Activated CD4-positive, CD25-positive, alpha-beta regulatory T cell (primary cell): ENCODE measurements at places on chromosomes 4 and X.

- DNase-seq: no peak
Measured at GRCh38 chr4:40530961-40531635, 98.6 kb downstream of the RBM47 start.

GRCh38 chrX:49273181-49273727 lies 3.7 kb downstream of the PPP1R3F start:
- DNase-seq: peak; percentile 13

- DNase-seq: no peak
Measured at GRCh38 chr4:1215141-1216075, 33.5 kb downstream of the CTBP1 start.

GRCh38 chr4:26227601-26228229 lies 93.1 kb upstream of the RBPJ start:
- DNase-seq: no peak

DNA sequence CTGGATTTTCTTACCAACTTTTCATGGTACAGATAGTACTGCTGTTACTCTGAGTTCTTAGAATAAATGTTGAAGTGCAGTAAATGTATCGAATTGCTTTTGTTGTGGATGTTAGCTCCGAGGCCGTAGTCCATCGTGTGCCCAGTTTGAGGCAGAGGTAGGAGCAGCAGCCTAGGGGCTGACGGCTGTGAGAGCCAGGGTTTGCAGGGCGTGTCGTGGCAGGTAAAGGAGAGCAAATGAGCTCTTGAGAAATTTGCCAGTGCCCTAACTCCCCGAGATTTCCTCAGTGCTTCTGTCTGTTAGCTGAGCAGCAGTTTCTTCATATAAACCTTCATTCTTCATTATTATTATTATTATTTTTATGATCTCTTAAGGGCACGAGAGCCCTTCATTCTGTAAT lies 21.6 kb downstream of the PRIMPOL start:
- no peak for DNase-seq

DNA sequence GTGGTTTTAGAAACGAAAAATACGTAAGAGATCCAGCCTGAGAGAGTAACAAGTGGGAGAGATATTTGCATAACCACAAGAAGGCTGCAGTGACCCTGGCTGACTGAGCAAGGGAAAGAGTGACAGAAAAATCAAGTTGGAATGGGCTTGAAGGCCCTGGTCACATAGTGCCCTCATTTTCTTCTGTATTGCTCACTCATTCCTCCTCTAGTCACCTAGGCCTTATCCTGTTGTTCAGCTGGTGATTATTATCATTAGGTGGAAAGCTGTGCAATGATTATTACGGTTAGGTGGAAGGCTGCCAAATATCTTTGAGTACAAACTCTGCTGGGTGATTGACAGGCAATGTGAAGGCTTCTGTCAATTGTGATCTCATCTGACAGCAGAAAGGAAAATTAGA lies 2384.1 kb downstream of the PCDH7 start:
- no peak for DNase-seq

DNA sequence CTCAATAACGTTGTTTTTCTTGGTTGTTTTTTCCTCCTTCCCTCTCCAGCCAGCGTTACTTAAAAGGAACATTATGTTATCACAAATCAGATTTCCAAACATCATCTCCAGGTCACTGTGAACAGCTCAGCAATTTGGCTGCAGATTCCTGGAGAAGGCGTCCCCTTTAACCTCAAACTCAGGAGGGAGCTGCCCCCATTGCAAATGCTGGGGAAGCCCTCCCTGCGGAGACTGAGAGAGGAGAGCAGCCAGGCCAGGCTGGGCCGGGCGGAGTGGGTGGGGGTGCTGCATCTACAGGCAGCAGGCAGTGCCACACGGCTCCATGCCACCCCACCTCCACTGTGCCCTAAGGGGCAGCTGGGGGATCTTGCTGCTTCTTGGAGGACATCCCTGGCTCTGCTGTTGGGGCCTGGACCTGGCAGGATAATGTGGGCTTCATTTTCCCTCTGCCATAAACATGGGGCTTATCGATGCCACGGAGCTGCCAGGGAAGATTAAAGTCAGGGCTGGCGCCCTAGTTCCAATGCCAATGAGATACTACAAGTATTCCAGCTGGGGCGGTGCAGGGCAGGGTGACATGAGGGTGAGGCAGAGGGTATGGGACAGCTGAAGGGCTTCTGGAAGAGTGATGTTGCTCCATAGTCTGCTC lies 148.8 kb downstream of the PJA1 start:
- no peak for DNase-seq

- no peak for DNase-seq
Measured at GRCh38 chr4:176359590-176359989, 39.8 kb downstream of the SPCS3 start.

GRCh38 chr4:143586080-143586479 lies 72.6 kb downstream of the SMARCA5 start:
- no peak for DNase-seq

GRCh38 chr4:185127021-185127925 lies 15.8 kb upstream of the SLC25A4 start:
- no peak for DNase-seq

DNA sequence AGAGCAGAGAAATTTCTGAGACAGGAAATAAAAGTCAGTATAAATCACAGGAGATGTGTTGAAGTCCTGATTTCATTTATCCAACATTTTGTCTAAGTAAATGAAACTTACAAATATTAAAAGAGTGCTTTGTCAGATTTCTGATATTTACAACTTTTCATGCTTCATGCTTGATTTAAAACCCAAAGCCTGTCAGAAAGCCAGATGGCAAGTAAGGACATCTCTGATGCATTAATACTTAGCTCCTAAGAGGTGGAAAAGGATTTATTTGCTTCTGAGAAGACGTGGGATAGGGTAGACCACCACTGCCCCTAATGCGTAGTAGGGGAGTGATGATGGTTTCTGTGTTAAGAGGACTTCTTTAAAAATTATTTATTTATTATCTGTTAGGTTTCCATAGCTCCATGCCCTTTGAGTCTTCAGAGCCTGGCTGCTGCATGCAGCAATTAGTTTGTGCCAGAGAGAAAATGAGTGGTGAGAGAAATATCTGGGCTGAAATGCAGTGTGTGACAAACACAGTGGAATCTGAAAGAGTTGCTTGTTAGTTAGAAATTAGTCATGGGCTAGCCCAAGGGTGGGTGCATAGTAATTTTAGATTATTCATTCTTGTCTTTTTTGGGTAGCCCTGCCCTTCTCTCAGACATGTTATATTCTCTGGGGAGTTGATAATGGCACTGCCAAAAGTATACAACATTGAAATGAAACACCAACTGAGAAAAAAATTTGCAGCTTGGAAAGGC lies 333.8 kb downstream of the C4orf33 start:
- no peak for DNase-seq

- no peak for DNase-seq
Measured at GRCh38 chr4:145740806-145741205, 60.9 kb downstream of the C4orf51 start.

DNA sequence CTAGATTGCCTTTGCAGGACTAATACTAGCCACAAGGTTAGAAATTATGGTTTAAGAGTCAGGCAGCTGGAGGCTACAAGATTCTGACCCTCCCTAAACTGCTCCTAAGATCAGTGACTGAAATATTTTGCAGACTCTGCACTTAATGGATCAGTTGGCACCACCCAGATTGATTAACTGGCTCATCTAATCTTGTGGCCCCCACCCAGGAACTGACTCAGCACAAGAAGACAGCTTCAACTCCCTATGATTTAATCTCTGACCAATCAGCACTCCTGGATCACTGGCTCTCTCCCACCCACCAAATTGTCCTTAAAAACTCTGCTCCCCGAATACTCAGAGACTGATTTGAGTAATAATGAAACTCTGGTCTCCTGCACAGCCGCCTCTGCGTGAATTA lies 145.4 kb upstream of the LCORL start:
- DNase-seq: no peak

DNA sequence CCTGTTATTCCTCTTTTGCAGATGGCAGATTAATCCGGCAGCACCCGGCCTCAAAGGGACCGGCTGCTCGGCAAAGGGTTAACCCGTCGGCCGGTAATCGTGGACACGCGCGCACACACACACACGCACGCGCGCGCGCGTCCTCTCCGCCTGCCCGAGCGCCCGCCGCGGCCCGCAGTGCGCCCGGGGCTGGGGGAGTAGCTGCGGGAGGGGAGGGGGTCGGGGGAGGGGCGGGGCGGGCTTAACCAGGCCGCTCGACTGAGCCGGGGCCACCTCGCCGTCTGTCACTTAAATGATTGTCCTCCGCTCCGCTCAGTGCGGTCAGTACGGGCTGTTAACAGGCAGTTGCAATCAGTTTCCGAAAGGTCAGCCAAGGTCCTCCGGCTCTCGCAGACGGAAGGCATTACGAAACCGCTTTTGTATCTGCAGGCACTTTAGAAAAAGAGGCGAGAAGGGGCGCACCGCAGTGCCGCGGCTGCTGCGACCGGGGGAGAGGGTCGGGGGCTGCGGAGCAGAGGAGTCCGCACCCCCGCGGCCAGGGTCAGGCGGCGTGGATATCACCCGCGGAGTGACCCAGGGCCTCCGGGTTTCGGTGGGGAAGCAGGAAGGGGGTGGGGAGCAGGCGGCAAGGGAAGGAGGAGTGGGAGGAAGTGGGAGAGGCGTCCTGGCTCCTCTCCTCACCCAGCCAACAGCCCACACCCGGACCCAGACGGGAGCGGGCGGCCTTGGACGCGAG lies 57.3 kb upstream of the BCOR start:
- DNase-seq: no peak

- no peak for DNase-seq
Measured at GRCh38 chr4:22607382-22607781, 85.4 kb upstream of the GBA3 start.

DNA sequence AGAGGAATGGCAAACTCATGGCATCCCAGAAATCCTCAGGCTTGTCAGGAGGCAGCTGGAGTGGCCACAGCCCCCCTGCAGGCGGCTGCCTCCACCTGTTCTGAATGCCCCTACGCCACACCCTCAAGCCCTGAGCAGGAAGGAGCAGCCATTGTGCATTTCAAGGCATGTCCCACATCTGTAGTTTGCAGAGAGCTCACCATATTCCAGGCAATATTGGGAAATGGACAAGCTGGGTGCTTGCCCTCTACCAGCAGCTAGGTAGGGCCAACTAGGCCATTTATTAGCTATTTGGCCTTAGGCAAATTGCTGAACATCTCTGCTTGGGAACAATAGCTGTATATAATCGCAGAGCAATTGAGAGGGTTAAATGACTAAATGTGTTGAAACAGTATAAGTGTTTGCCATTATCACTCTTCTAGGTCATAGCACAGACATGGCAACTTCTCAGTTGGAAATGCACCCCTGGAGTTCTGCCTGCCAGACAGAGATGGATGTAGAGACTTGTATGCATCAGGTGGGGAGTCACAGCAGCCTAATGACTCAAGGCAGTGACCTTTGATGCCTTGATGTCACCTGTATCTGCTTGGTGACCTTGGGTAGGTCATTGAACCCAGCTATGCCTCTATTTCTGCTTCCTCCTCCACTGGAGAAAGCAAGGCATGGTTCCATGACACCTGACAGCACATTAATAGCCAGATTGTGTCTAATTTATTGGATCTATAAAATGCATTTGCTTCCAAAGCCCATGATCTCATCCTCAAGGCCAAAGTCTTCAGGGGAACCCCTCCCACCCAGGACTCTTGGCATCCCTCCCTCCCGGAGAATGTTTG lies 52.8 kb downstream of the FHDC1 start:
- no peak for DNase-seq

- DNase-seq: no peak
Measured at GRCh38 chr4:8895295-8895694, 23.7 kb upstream of the HMX1 start.

GRCh38 chrX:133999031-133999705 lies 13.8 kb upstream of the GPC3 start:
- DNase-seq: no peak

DNA sequence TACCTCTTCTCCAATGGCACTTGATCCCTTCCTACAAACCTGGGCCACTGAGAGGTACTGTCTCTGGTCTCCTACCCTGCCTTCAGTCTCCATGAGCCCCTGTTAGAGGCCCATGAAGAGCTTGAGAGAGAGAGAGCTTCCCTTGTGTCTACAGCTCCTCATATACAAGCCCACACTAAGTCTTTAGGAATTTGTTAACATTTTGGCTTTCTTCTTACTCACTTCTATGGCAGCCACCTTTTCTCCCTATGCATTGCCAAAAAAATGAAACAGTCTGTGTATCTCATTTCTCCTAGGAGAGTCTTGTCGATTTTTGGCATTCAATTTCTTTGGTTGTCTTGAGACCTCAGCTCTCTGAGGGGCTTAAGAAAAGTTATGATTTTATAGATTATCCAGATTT lies 90.9 kb upstream of the LNX1 start:
- DNase-seq: no peak

- DNase-seq: no peak
Measured at GRCh38 chrX:101370888-101371504, 15.0 kb downstream of the BTK start.

DNA sequence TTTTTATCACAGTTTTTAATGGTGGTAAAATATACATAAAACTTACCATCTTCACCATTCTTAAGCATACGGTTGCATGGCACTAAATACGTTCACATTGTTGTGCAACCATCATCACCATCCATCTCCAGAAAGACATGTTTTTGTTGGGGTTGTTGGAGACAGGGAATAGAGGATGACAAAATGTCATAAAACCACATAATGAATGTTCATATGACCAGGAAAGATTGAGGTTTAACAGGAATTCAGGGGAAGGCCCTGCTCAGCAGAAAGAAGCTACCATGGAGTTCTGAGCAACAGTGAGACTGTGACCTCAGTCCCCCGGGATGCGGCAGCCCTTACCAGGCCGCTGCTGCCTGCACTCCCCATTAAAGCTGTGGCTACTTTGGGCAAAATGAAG lies 63.9 kb upstream of the TRIM2 start:
- DNase-seq: no peak

- DNase-seq: no peak
Measured at GRCh38 chrX:71953391-71953790, 42.7 kb downstream of the NHSL2 start.

DNA sequence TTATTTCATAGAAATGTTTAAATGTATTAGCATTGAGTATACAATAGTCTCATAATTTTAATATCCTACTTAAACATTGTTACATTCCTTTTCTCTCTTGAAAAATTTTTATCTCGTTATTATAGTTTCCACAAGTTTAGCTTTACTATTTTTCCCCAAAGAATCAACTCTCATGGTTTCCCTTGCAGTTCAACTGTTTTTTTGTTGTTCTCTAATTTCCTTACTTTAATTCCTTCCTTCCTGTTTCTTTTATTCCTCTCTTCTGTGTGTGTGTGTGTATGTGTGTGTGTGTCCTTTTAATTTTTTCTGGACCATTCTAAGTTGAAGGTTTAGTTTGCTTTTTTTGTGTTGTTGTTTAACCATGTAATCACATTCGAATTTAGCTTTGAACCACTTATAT lies 171.1 kb downstream of the GASK1B start:
- DNase-seq: no peak

- no peak for DNase-seq
Measured at GRCh38 chr4:117773064-117773936, 261.0 kb upstream of the NDST3 start.

GRCh38 chrX:20382518-20383297 lies 116.0 kb upstream of the RPS6KA3 start:
- no peak for DNase-seq

DNA sequence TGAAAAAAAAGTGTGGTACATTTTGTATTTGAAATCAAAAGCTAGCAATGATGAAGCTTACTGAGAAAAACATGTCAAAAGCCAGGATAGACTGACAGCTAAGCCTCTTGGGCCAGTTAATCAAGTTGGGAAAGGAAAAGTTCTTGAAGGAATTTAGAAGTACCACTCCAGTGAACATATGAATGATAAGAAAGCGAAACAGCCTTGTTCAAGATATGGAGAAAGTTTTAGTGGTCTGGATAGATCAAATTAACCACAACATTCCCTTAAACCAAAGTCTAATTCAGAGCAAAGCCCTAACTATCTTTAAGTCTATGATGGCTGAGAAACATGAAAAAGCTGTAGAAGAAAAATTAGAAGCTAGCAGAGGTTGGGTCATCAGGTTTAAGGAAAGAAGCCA lies 268.3 kb downstream of the PDHA2 start:
- DNase-seq: no peak
